CD4-positive, alpha-beta T cell (primary cell): ENCODE measurements at places on chromosomes 4 and X. TPM values are rescaled to one million over a fixed set of nuclear protein-coding genes. Genes with fewer than 3 reads are reported as not detected.

- no peak for DNase-seq
Observed at GRCh38 chrX:67604979-67605703, 61.3 kb downstream of the AR start.

The FAT1 gene
- 0.03 TPM for total RNA-seq

DNA sequence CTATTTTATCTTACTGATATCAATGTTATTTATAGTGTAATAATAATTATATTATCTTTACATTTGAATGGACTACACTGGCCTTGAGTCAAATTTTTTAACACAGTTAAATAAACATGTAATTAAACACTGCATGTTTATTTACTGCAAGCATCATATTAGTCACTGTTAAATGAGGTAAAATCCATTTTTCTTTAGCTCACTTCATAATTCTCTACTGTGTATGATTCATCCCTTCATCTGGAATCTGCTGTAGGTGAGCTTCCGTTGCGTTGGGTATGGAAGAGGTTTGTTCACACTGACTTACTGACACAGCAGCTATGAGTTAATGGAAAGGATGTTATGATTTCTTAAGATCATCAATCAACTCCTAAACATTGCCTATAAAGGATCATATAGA, 572.3 kb downstream of the PCDH11X start:
- no peak for DNase-seq

The SH2D1A gene
- total RNA-seq, result 39.6 TPM

DNA sequence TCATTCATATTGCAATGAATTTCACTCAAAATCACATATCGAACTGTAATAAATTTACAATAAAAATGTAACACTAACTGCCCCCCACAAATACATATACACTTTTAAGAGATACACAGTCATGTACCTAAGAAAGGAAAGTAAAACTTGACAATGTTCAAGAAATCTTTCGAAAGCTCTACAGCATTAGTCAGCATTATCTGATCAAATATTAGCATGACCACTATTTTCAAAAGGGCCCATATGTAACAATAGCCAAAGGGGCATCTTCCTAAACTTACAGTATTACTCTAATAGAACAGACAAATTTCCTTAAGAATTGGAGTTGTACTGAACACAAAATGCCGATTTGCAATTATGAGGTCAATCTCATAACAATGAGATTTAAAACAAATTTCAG, 51.8 kb downstream of the STX18 start:
- DNase-seq, result no peak

GRCh38 chr4:123304151-123304964, 92.2 kb upstream of the SPRY1 start:
- DNase-seq, result no peak

DNA sequence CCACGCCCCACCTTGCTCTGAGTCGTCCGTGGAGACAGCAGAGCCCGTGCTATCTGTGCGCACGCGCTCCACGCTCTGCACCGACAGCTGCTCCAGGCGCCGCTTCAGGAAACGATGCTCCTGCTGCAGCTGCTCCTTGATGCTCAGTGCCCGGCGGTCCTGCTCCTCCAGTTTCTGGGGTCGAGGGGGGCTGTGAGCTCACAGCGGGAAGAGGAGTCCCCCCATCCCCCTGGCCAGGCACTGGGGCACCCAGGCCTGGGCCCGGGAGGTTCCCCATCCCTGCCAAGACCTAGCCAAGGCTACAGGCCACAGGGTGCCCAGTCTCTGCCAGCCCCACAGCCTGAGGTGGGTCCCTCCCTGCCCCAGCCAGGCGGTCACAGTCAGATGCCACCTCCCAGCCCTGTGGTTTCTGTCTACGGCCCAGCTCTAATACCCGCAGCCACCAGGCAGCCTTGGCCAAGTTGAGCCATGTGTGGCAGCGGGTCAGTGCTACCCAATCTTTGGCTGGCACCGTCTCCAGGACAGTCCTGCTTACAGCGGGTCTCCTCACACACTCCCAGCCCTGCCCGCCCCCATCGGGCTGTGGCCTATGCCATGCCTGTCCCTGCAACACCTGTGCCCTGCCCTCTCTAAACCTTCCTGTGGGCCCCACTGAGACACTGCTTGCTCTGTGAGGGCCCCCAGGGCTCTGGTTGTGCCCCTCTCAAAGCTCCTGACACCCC, 9.3 kb upstream of the HAUS3 start:
- DNase-seq, result no peak

GRCh38 chrX:76454456-76454927, 27.0 kb downstream of the MAGEE1 start:
- no peak for DNase-seq

DNA sequence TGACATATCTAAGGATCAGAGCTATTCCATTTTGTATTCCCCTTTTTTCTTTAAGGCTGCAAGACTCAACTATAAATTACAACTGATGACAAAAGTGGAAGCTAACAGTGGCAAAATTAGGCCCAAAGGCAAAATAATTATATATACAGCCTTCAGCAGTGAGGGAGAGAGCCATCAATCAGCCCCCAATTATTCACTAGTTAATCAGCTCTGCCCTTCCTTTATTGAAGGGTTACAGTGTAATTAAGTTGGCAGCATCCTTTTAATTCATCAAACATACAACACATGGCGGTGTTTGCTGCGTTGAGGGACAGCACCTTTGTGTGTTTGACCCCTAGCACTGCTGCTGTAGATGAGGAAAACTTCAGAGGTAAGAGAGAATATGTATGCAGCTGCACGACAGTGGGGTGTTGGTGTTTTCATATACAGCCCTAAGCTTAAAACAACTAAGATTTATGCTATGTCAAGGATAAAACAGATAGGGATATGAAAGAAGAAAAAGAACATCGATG, 973.9 kb upstream of the POU3F4 start:
- DNase-seq, result no peak

DNA sequence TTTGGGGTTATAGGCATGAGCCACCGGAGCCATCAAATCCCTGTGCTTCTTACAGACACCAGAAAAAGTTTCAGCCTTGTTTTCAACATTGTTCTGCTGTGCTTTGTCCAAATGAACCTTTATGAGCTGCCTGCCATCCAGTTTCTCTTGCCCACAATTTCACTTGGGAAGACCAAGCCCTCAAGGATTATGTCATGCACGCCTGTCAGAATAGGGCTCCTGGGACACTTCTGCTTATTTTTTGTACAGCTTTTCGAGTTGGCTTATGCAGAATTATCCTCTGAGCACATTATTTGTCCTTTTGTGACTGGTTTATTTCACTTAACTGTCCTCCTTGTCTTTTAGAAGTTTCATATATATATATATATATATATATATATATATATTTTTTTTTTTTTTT, 16.2 kb downstream of the UBE2K start:
- no peak for DNase-seq

GRCh38 chr4:48944756-48945241, 38.2 kb upstream of the OCIAD2 start:
- peak; percentile 10 for DNase-seq

- DNase-seq, result no peak
Observed at GRCh38 chrX:120015145-120016067, 62.1 kb downstream of the RHOXF2B start.

DNA sequence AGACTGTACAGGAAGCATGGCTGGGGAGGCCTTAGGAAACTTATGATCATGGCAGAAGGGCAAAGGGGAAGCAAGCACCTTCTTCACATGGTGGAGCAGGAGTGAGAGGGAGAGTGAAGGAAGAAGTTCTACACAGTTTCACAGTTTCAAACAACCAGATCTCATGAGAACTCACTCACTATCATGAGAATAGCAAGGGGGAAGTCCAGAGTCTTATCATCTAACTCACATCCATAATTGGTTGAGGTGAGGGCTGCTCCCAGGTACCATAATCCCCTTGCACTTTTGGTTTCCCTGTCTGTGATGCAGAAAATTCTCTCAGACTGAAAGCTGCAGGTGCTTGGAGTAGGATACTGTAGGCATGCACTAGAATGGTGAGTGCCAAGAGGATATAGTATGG, 233.8 kb upstream of the CPEB2 start:
- DNase-seq, result no peak

The KLB gene
- not detected for total RNA-seq

DNA sequence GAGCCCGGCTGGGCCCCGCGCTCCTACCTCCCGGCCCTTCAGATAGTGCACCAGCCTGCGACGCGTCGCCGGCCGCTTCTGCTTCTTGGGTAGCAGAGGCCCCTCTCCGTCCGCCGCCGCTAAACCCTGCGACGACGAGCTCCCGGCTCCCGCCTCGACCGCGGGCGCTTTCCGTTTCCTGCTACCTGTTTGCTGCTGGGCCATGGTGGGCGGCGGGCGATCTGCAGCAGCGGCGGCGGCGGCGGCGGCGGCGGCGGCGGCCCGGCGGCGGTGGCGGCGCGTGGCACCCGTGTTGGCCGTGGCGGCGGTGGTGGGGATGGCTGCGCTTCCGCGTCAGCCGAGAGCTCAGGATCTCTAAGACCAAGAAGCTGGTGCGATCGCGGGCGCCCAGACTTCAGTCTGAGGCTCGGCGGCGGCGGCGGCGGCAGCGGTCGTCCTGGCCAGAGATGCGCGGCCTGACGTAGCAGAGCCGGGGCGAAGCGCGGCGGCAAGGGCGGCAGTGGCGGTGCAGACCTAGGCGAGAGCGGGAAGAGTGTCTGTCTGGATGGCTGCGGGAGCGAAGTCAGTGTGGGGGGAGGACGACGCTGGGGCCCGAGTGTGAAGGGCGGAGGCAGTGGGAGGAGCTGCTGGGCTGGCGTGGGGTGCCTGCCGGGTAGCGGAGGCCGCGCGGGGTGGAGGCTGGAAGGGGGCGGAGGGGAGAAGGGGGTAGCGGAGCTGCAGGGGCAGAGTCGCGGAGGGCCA, at the start of gene DCAF12L2:
TSS of gene DCAF12L2 (minus strand) at position 569 of the 741 bp plus-strand sequence. CDS start at position 204, 365 bp downstream.
- DNase-seq, result no peak

DNA sequence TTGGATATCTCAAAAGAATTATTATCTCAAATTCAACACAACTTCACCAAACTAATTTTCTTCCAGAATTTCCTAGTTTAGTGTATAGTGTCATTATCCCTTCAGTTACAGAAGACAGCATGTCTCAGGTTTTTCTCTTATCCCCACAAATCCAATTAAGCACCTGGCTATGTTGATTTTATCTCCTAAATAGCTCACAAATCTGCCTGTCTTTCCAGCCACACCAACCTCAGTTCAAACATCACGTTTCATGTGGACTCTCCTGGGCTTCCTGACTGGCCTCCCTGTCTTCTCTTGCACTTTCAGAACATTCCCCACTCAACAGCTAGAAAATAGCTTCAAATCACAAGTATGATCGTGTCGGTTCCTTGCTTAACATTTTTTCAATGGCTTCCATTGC, 14.8 kb downstream of the STK32B start:
- DNase-seq, result no peak
